ENCODE measurements at places on chromosomes 1 and 21.

GRCh38 chr1:82287556-82287955, 486.8 kb downstream of the ADGRL2 start:
- DNase-seq = no peak

DNA sequence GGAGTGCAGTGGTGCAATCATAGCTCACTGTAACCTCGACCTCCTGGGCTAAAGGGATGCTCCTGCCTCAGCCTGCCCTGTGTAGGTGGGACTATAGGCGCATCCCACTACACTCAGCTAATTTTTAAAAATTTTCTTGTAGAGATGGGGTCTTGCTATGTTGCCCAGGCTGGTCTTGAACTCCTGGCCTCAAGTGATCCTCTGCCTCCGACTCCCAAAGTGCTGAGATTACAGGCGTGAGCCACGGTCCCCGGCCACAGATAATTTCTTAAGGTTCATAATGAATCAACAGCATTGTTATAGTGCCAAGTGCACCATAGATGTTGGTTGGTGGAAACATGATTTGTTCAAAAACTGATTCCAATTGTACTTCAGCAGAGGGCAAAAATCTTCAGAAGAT, 42.2 kb upstream of the CNN3 start:
- no peak for DNase-seq

DNA sequence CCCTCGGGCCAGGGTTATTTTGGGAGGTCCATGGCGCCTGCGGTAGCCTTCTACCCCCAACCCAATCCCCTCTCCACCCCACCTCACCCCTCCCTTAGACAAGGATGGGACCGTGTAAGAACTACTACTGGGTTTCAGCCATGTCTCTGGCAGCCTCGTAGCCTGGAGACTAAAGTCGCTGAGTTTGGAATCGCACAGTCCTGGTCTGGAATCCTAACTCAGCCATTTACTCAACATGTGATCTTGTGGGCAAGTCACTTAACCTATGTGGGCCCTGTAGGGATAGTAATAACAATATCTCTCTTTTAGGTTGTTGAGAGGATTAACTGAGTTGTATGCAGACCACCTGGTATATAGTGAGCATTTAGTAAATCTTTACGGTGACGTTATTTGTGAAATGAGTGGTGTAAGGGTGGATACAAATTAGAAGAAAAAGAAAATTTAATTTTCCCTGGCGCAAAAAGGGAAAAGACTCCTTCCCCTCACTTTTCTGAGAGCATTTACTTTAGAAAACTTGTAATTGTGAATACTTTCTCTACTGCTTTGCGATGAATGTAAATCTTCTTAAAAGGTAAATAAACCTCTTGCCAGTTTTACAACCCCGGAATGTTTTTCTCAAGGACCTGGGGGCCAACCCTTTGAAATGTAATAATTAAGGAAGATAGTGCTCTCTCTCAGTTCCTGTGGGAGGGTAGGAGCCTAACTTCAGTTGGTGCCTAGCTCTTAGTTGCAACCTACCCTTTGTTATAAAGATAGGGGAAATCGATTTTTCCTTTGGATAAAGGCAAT, 615 bp upstream of the MRPS15 start:
- peak; percentile 85 for DNase-seq

DNA sequence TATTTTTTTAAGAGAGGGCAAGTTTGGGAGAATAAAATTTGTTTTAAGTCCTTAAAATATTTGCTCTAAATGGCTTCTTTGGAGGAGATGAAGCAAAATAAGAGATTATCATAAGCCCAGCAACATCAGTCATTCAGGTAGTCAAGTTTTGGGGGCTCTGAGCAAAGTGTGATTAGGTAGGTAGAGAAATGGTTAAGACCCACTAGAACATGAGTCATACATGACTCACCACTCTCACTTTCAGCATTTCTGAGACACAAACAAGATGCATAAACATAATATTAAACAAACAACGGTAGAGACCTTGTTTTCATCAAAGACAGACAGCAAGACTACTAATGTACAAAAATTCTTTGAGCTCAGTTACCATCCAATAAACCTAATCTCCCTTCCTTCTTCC, 272.2 kb downstream of the LMO4 start:
- no peak for DNase-seq

DNA sequence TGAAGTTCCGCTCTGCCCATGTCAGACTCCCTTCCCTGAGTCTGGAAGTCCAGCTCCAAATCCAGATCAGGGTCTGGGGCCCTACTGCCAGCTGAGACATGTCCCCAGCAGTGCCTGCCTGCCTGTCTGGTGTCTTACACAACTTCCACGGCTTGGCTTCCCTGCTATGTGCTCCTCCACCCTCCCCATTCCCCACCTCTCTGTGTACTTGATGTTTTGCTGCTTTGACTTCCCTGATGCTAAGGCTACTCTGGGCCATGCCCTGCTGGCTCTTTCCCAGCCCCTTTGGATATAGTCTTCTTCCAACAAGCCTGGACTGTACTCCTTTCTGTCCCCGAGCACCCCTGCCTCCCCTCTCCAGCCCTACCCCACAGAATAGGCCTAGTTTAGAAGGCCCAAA, 7.3 kb downstream of the GJA5 start:
- DNase-seq = no peak

DNA sequence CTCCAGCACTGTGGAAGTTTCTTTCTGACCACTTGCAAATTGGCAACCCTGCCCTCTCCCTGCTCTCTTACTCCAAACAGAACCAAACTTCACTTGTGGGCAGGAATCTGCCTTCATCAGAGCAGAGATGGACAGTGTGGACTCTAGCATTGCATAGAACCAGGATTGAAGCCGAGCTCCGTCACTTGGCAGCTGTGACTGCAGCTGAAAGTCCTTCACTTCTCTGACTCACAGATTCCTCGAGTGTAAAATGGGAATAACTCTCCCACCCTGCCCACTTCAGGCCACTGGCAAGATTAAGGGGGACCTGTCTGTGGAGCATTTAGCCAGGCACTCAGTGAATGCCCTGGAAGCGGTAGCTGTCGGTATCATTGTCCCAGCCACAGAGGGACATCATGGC, 75.7 kb upstream of the ZBTB40 start:
- no peak for DNase-seq

GRCh38 chr1:243375596-243375995, 119.8 kb downstream of the SDCCAG8 start:
- DNase-seq = no peak

DNA sequence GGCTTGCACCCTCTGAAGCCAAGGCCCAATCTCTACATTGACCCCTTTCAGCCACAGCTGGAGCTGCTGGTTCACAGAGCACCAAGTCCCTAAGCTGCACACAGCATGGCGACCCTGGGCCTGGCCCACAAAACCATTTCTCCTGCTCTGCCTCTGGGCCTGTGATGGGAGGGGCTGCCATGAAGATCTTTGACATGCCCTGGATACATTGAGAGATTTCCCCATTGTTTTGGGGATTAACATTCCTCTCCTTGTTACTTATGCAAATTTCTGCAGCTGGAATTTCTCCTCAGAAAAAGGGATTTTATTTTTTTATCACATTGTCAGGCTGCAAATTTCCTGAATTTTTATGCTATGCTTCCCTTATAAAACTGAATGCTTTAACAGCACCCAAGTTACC, 235.8 kb downstream of the COL11A1 start:
- DNase-seq = no peak

GRCh38 chr1:40425198-40425597, 25.1 kb upstream of the ZFP69B start:
- no peak for DNase-seq

- no peak for DNase-seq
Measured at GRCh38 chr1:7561331-7561921, 209.7 kb upstream of the VAMP3 start.

GRCh38 chr1:107359472-107360241, 218.8 kb downstream of the NTNG1 start:
- DNase-seq = no peak

- DNase-seq = no peak
Measured at GRCh38 chr1:208465786-208466590, 221.8 kb upstream of the PLXNA2 start.

DNA sequence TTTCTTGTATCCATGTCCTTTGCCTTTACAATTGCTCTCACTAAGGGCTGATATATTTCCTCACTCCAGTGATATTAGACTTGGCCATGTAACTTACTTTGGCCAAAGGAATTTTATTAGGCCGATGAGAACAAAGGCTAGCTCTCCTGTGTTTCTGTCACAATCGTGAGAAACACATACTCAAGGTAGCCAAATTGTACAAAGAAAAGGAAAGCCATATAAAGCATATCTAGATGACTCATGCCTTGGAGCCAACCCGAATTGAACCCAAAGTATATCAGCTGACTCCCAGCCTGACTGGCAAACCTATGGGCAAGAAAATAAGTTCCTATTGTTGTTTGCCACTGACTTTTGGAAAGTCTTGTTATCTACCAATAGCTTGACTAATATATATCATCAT, 371.7 kb upstream of the LRRC7 start:
- DNase-seq = no peak

- no peak for DNase-seq
Measured at GRCh38 chr1:42430286-42431135, 25.3 kb downstream of the ZMYND12 start.

DNA sequence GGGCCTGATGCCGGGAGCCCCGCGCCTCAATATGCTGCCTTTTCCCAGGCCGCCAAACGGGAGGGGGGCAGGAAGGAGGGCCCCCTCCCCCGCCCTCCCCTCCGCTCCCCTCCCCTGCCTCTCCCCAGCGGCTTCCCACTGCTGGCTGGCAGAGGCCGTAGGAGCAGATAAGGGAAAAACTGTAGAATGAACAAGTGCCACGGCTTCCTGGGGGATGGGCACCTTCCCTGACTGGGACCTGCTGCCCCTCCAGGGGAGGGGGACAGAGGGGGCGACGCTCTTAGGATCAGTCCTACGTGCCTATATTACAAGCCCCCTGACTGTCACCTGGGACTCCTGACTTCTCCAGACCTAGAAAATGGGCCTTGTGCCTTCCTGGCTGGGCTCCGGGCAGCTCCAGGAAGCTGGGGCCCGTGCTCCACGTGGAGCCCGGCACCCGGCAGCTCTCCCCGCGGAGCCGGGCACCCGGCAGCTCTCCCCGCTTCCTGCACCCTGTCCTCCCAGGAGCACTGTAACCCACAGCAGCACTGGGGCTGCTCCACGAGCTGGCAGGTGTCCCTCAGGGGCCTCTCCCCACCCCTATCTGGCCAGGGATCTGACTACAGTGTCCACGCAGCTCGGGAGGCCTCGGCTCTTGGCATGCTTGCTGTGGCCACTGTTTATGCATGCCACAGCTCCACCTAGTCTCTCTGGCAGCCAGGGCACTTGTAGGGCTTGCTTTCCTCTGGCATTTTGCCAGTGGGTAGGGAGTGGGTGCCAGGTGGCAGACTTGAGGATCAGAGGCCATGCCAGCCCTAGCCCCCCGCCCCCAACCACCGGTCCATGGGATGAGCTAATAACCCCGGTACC, 674 bp upstream of the HES5 start:
- peak; percentile 86 for DNase-seq

GRCh38 chr1:1517973-1518620, 6.1 kb downstream of the ATAD3A start:
- no peak for DNase-seq

DNA sequence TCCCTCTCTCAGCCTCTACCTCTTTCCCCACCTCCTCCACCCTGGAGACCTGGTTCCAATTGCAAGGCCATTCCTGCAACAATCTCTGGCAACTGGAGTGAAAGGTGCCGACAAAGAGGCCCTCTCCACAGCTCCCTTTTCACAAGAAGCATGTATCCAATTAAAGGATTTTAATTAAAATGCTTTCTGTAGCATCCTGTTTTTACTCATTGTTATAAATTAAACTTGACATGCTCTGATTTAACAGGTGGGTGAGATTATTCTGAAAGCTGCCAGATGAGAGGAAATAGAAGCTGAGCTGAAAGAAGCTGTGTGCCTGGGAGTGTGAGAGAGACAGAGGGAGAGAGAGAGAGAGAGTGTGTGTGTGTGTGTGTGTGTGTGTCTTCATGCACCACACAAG, 160.5 kb downstream of the TBX15 start:
- DNase-seq = no peak

DNA sequence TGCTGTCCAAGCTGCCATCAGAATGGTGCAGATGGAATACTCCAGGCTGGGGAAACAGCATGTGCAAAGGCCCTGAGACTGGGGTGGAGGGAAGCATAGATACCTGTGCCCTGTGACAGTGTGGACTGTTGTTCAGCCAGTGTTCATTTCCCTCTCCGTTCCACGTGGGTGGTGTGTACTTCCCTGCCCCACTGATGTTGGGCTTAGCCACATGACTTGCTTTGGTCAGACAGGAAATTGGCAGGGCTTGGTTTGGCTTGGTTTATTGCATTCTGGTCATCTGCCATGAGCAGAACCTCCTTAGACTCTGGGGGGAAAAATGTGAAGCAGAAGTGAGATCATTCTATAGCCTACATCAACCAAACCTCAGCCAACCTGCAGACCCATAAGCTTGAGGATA, 102.4 kb upstream of the IGSF21 start:
- no peak for DNase-seq

GRCh38 chr1:172343240-172344160, 77.0 kb upstream of the C1orf105 start:
- no peak for DNase-seq

DNA sequence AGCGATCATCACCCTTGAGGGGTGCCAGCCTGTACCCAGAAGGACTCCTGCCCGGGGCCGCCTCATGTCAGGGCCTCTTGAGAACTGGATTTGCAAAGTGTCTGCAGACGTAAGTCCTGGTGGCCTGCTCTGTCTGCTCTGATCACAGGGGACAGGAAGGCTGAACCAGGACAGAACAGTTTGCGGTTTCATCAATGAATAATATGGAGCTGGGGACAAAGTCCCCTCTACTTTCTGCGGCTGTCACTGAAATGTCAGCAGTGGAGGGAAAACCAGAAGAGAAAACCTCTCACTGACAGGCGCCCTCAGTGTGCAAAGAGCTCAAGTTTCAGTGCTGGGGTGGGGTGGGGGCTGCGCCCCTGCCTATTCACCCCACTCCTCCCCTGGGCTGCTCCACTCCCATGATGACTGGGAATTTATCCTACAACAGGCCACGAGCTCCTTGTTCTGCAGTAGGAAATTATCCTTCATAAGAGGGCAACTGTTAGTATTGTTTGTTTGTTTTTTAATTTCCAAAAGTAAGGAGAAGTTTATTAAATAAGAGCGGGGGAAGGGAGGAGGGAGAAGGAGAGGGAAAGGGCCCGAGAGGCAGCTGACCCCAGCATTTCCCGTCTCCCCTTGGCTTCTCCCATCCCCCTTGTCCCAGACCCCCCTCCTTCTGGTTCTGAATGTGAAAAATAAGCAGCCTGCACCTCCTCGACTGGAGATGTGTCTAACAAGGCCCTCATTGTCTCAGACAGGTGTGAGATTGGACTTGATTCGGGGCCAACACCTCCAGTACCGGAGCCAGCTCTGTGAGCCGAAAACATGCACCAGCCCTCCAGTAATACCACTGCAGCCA, 149.2 kb downstream of the CLIC6 start:
- DNase-seq = no peak

Measured in DMS79 treated with DMSO at 0.1 percent for 48 hours (cell line).